ENCODE measurements at places on chromosomes 3 and 15.

DNA sequence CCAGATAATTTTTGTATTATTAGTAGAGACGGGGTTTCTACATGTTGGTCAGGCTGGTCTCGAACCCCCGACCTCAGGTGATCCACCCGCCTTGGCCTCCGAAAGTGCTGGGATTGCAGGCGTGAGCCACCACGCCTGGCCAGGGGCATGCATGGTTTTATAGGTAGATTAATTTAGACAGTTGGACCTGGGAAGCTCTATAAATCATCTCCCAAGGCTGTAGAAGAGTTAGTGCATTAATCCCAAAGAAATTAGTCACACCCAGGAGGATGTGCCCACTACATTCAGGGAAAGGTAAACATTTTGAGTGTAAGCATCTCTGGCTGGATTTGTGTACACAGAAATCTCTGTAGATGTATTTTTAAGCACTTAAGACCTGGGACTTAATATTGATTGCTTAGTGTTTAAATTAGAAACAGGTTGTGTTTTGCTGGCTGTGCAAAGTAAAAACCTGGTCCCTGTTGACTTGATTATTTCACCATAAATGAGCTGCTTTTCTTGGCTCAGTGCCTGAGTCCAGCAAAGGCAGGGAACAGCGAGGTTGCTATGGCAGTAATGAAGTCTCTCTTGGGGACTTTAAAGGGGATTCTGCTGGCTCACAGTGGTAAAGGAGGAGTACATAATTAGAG lies 19.2 kb downstream of the EXOSC7 start:
- no peak for DNase-seq

- DNase-seq, result no peak
Observed at GRCh38 chr3:38828681-38829080, 12.7 kb upstream of the SCN10A start.

DNA sequence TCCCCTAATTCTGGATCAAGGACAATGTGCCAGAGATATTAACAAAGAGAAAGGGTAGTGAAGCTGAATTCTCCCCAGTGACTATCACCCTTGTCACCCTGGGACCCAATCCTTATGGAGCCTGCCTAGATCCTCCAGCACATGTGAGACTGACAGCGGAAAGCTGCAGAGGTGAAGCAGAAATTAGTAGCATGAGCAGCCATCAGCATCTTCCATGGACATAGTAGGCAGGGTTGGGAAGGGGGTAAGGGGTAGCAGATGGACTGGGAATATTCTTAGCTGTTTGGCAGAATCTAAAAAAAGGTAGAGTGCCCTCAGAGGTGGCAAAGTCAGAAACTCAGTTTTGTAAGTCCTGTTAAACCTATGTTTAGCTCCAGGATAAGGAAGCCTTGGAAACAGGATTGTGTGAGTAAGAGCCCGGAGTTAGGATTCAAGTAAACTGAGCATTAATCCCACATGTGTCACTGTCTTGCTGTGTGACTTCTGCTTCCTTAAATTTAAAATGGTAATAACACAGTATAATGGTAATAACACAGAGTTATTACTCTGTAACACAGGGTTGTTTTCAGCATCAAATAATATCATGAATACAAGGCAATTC lies 14.5 kb downstream of the GOLIM4 start:
- no peak for DNase-seq

DNA sequence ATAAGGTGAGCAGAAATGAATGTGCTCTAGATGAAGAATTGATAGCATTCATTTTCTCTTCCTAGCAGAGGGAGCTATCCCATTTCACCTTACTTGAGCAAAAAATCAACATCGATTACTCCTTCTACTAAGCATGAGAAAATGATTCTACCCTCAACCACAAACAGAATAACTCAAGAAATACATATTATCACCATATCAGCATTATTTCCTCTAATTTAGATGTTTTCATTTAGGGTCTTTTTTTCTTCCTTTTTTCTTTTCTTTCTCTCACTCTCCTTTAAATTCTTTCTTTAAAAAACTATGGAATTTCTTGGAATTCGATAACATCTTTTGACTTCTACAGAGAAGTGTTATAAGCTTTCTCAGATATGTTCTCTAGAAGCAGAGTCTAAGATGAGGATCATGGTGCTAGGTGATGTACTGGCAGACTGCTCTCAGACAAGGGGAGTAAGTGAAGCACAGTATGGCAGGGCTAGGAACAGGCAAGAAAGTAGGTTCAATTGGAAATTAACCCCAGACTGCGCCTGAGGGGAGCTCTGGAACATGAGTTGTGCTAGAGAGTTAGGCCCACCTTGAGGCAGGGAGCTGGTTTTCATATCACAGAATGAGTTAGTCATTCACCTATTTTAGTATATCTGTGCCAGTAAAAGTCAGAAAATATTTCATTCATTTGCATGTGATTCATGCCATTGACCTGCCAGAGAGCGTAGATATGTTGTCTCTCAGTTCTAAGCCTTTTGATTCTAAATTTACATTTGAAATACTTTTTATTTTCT lies 279.2 kb upstream of the KCNH8 start:
- DNase-seq, result no peak

GRCh38 chr3:81955878-81956277 lies 194.4 kb upstream of the GBE1 start:
- DNase-seq, result no peak

- no peak for DNase-seq
Observed at GRCh38 chr3:175307642-175308041, 448.5 kb downstream of the NAALADL2 start.

GRCh38 chr3:26505399-26505798 lies 117.2 kb upstream of the LRRC3B start:
- DNase-seq, result no peak

- DNase-seq, result no peak
Observed at GRCh38 chr3:102715030-102715697, 280.3 kb downstream of the ZPLD1 start.

DNA sequence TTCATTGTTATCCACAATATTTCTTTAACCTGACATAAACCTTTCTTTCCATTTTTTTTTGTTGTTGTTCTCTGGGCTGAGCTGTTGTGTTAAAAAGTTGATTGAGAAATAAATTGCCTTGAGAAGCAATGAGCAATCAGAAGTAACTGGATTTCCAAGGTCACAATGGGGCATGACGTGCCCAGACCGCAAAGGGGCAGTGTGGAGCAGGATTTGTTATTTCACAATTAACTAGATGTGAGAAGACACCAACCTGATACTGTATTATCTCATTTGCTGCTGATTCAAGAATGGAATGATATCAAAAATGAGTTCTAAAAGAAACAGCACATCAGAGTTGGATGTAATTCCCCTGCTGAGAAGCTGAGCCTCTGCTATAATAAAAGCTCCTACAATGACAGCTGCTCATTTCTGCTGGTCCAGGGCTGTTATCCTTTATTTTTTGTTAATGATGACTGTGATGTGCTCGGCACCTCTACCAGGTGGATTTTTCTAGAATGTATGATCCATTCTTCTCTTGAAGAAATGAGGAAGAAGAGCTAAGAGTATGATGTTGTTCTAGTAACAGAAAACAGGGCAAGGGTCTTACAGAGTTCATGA lies 28.1 kb downstream of the CPNE4 start:
- DNase-seq, result no peak

DNA sequence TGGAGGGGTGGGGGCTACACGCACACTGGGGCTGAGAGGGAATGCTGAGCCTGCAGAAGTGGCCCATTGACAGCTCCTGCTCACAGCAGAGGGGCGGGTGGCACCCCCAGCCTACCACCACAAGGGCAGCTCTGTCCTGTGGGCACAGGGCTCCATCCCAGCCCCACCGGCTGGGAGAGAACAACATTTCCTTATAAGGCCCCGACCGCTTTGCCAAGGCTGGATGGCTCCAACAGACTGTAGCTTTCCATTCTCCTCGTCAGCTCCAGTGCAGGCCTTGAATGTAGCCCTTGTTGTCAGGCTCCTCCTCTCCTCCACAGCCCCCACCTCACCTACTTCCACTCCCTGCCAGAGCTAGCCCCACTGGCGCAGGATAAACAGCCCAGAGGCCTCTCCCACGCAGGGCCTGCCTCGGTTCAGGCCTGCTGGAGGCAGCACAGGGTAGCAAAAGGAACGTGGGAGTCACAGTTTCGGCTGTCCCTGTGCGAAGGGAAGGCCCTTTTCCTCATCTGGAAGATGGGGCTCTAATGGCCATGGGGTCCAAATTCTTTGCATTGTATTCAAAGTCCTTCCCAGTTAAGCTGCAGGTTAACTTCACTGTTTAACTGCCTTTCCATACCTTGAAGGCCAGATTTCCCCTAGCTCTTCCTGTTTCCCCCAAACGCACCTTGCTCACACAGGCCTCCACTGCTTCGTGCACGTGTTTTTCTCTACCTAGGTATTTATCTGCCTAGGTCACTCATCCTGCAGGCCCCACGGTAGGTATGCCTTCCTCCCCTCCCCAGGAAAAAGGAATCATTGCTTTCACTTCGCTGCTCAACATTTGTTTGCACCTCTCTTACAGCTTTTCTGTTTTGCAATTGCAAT lies 101.6 kb upstream of the LPP start:
- no peak for DNase-seq

DNA sequence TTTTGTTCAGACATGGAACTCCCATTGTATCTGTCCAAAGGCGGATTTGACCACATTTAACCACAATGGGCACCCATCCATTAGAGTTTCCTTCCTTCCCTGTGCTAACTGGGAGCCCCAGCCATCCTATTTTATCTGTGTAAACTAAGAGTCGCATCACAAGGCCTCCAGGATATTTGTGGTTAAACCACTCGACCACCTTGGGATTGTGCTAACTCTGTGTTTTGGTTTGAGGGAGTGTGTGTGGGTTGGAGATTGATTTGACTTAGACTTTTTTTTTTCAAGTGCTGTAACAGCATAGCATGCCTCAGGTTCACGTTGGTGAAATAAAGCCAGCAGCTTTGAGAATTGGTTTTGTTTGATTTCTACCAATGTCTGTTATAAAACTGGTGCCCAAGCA lies 100.4 kb upstream of the TP63 start:
- no peak for DNase-seq

DNA sequence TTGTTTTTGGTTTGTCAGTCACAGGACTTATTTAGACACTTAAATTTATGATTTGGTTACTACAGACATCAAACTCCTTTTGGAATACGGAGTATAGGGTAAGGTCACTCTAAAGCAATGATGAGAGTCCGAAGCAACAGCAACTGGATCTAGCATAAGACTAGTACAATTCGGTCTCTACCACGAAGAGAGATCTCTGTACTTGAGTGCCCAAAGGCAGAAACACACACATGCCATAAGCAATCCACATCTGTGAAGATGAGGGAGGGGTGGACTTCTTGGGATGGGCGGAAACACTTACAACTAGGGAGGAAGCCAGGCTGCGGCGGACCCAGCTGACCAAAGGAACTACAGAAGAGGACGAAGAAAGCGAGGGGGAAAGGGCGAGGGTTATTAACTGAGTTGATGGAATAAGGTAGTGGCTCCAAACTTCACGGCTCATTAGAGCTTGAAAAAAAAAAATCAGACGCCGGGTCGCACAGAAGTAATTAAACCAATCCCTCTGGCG lies 595 bp downstream of the DPH6 start:
- DNase-seq, result no peak

GRCh38 chr3:32685543-32686185 lies 676 bp downstream of the CNOT10 start:
- no peak for DNase-seq

- DNase-seq, result no peak
Observed at GRCh38 chr3:184750349-184751083, 38.7 kb upstream of the MAGEF1 start.

DNA sequence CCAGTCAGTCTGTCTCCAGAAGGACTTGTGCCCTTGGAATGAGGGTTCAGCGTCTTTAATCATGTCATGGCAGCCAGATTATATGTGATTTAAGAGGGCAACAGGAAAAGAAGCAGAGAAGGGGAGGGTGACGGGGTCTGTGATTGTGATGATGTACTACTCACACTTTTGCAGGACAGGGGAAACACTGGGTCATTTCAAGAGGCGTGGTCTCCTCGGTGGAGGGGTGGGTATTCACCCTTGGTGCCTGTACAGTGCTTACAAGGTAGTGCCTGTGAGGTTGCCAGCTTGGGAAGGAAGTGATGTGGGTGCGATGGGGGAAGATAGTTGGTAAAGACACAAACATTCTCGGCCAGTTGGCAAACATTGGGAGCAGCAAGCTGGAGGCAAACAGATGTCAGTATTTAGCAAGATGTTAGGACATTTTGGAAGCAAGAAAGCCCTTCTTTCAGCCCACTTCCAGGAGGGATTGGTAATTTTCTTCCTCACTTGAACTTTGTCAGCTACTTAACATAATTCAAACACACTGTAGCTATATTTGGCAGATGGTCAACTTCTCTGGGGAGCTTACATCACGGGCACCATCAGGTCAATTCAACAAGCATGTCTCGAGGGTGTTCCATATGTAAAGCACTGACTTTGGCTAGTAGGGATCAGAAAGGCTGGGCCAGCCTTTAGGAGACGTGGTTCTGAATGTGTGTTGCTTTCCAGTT lies 71.4 kb upstream of the ROPN1 start:
- DNase-seq, result no peak

DNA sequence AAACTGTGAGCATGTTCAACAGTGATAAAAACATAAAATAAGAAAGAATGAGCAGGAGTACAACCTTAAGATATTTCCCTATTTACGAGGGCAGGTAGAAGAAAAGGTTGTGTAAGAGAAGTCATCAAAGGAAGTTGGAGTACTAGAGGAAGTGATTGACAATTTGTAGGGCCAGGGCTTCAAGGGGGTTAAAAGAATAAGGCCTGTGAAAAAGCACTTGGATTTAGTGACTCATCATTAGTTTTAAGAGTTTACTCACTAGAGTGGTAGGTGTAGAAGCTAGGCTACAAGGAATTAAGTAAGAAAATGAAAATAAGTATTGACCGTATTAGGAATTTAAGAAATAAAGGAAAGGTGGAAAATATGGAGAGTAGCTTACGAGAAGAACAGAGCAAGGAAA lies 23.6 kb downstream of the KCNMB3 start:
- DNase-seq, result no peak

DNA sequence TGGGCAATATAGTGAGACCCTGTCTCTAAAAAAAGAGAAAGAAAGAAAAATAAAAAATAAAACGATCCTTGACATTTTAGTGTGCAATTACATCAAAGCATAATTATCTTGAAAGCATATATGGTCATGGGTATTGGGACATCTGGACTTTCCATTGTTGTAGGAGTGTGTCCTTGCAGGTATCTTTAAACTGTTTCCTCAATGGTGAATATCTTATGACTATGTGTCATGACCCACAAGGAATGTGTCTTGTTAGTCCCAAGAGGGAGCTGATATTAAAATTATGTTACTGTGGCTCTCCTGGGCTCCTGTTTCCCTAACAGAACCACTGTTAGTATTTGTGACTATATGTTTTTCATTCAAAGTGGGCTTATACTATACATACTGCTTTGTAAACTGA lies 26.6 kb downstream of the EIF1B start:
- no peak for DNase-seq

DNA sequence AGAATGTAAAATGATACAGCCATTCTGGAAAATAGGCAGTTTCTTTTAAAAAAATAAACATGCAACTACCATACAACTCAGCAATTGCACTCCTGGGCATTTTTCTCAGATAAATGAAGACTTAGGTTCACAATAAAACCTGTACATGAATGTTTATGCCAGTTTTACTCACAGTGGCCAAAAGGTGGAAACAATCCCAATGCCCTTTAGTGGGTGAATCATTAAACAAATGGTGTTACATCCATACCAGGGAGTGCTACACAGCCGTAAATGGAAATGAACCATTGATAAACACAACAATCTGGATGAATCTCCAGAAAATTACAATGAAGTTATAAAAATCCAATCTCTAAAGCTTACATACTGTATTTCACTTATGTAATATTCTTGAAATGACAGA lies 140.3 kb downstream of the ADAMTSL3 start:
- no peak for DNase-seq
